ENCODE measurements at places on chromosomes 1 and 21. TPM values are rescaled to one million over a fixed set of nuclear protein-coding genes. Genes with fewer than 3 reads are reported as not detected.

- H3K4me3 ChIP-seq, result no peak overlapping the region
- no peaks in the 10 kb centered on the region for H3K36me3 ChIP-seq
- H3K27me3 ChIP-seq, result no peaks in the 10 kb centered on the region
- no peak for DNase-seq
Observed at GRCh38 chr1:115951560-115951959, 24.8 kb upstream of the SLC22A15 start.

GRCh38 chr1:67088440-67088839 lies 34.5 kb upstream of the SLC35D1 start:
- no peak overlapping the region for H3K27ac ChIP-seq
- no peak overlapping the region for H3K4me3 ChIP-seq
- no peaks in the 10 kb centered on the region for H3K27me3 ChIP-seq
- H3K36me3 ChIP-seq, result no peaks in the 10 kb centered on the region
- no peaks in the 10 kb centered on the region for H3K4me1 ChIP-seq

DNA sequence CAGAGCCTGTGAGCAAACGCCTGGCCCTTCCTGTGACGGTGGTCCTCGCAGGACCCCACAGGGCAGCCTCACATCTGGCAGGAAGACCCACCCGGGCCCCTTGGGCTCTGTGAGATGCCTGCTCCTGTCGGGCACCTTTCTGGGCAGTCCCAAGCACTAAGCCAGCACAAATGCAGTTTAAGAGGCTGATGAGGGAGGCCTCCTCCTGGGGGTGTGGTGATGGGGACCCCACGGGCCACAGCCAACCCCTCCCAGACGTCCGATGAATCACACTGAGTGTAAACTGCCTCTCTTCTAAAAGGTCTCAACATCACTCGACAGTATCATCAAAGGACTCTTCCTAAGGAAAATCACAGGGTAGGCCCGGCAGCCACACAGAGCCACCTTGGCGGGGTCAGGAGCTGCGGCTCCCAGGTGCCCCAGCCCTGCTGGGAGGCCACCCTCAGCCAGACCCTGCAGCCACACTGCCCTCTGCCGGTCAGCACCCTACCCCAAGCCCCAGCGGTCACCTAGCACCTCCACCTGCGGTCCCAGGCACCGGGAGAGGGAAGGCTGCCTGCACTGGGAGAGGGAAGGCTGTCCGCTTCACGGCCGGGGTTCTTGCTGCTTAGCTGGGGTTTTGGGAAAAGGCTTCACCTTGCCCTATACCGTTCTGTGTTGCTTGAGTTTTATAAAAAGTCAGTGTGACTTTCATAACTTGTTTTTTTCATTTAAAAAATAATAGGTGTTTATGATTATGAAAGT lies 3.9 kb upstream of the PRKCZ start:
- H3K4me1 ChIP-seq, result peaks cover 29% of the 10 kb centered on the region
- no peak overlapping the region for H3K27ac ChIP-seq
- no peaks in the 10 kb centered on the region for H3K36me3 ChIP-seq

DNA sequence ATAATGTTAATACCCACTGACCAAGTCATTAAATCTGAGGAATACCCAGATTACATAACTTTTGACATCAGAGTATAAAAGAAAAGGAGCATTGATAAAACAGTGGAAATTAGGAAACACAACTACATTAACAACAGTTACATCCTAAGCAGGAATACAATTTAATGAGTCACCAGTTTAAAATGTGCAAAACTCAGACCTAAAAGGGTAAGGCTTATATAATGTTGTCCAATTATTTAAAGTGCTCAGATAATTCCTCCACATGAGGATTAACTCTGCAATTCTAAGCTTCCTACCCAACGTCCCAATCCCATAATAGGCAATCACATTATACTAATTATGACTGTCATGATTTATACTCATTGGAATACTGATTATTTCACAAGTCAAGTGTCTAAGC lies 50.5 kb downstream of the ABL2 start:
- H3K27me3 ChIP-seq, result no peaks in the 10 kb centered on the region
- H3K4me3 ChIP-seq, result no peak overlapping the region
- no peaks in the 10 kb centered on the region for H3K4me1 ChIP-seq
- no peak for DNase-seq
- H3K36me3 ChIP-seq, result no peaks in the 10 kb centered on the region

DNA sequence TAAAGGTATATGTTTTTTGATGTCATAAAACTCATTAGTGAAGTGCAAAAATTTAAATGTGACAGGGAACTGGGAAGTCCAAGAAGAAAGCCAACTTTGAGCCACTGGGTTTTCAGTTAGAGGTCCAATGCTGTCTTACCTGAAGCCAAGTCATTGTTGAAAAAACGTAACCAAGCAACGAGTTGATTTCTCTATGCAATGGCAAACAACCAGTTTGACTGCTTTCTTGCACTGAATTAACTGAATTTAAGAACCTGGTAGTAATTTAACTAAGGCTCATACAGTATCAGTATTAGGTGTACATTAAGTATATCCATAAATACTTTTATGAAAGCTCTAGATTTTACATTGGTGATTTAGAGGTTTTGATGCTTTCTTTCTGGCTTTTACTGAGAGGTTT lies 20.2 kb upstream of the S1PR1 start:
- DNase-seq, result no peak
- H3K27me3 ChIP-seq, result no peaks in the 10 kb centered on the region
- H3K27ac ChIP-seq, result no peak overlapping the region
- H3K36me3 ChIP-seq, result no peaks in the 10 kb centered on the region
- no peak overlapping the region for H3K4me3 ChIP-seq
- no peaks in the 10 kb centered on the region for H3K4me1 ChIP-seq

DNA sequence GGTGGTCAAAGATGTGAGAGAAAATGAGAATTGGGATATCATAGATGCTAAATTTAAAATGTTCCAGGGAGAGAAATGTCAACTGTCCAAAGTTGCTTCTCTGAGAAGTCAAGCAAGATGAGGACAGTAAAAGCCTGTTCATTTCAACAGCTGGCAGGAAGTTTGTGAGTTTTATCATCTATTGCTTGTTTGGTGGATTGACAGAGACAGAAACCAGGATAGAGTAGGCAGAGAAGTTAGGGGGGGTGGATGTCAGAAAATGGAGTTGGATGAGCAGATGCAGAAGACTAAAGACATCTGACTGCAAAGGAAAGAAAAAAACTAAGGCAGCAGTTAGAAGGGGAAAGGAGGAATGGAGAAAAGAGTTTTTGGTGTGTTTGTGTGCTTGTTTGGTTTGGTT lies 78.4 kb downstream of the AK5 start:
- H3K36me3 ChIP-seq, result no peaks in the 10 kb centered on the region
- H3K4me3 ChIP-seq, result no peak overlapping the region
- H3K27me3 ChIP-seq, result no peaks in the 10 kb centered on the region
- no peak for DNase-seq
- H3K27ac ChIP-seq, result no peak overlapping the region
- no peaks in the 10 kb centered on the region for H3K4me1 ChIP-seq

The OR2M3 gene
- not detected for total RNA-seq

DNA sequence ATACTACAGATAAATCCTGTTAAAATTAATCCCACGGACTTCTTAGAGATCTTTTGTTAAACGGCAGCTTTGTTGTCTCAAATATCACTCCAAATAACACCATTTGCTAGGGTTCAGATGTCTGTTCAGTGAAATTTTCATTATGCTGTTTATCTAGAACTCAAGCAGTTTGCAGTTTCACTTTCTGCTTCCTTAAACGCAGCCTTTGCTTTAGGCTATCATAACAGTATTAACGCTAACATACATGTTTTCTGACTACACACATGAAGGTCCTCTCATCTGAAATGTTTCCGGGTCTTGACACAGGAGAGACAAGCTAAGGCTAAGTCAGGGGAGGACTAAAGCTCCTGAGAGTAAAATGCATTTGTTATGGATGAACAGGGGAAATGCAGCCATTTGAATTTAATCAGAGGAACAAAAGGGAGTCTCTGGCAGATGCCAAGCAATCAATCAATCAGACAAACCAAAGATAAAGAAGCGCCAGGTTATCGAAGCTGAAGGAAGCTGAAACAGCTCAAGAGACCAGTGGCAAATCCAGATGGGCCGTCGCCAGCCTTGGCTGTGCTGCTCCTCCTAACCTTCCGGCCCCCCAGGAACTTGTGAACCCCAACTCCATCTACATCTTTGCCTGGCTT lies 16.9 kb downstream of the CCSAP start:
- no peaks in the 10 kb centered on the region for H3K27me3 ChIP-seq
- DNase-seq, result no peak
- no peaks in the 10 kb centered on the region for H3K4me1 ChIP-seq
- no peak overlapping the region for H3K27ac ChIP-seq
- H3K4me3 ChIP-seq, result no peak overlapping the region

The KCNA3 gene
- total RNA-seq, result not detected

GRCh38 chr1:79469139-79469538 lies 462.6 kb upstream of the ADGRL4 start:
- H3K4me1 ChIP-seq, result no peaks in the 10 kb centered on the region
- no peaks in the 10 kb centered on the region for H3K27me3 ChIP-seq
- H3K4me3 ChIP-seq, result no peak overlapping the region
- no peak overlapping the region for H3K27ac ChIP-seq

GRCh38 chr1:192491804-192492554 lies 83.6 kb upstream of the RGS1 start:
- no peak overlapping the region for H3K4me3 ChIP-seq
- no peaks in the 10 kb centered on the region for H3K36me3 ChIP-seq
- no peaks in the 10 kb centered on the region for H3K4me1 ChIP-seq
- no peak for DNase-seq
- H3K27me3 ChIP-seq, result no peaks in the 10 kb centered on the region

DNA sequence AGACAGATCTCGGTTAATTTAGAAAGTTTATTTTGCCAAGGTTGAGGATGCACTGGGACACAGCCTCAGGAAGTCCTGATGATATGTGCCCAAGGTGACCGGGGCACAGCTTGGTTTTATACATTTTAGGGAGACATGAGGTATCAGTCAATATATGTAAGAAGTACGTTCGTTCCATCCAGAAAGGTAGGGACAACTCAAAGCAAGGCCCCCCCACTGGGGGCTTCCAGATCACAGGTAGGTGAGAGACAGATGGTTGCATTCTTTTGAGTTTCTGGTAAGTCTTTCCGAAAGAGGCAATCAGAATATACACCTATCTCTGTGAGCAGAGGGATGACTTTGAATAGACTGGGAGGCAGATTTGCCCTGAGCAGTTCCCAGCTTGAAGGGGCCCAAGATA lies 60.4 kb upstream of the VTCN1 start:
- peaks cover 48% of the 10 kb centered on the region for H3K4me1 ChIP-seq
- H3K4me3 ChIP-seq, result no peak overlapping the region
- peak overlapping the region; percentile 64 for H3K27ac ChIP-seq
- H3K36me3 ChIP-seq, result no peaks in the 10 kb centered on the region
- no peak for DNase-seq

- no peaks in the 10 kb centered on the region for H3K27me3 ChIP-seq
- H3K4me1 ChIP-seq, result peaks cover 7% of the 10 kb centered on the region
- no peak overlapping the region for H3K27ac ChIP-seq
- H3K4me3 ChIP-seq, result no peak overlapping the region
- H3K36me3 ChIP-seq, result no peaks in the 10 kb centered on the region
- DNase-seq, result no peak
Observed at GRCh38 chr1:19032701-19033514, 76.4 kb upstream of the IFFO2 start.

The LPAR3 gene
- not detected for total RNA-seq

GRCh38 chr1:153072806-153073726 lies 1.7 kb upstream of the SPRR2B start:
- no peaks in the 10 kb centered on the region for H3K27me3 ChIP-seq
- H3K36me3 ChIP-seq, result no peaks in the 10 kb centered on the region
- no peaks in the 10 kb centered on the region for H3K4me1 ChIP-seq
- no peak overlapping the region for H3K4me3 ChIP-seq
- no peak overlapping the region for H3K27ac ChIP-seq

The MFAP2 gene
- 20.5 TPM for total RNA-seq
